ENCODE measurements at places on chromosomes 7 and 10.

DNA sequence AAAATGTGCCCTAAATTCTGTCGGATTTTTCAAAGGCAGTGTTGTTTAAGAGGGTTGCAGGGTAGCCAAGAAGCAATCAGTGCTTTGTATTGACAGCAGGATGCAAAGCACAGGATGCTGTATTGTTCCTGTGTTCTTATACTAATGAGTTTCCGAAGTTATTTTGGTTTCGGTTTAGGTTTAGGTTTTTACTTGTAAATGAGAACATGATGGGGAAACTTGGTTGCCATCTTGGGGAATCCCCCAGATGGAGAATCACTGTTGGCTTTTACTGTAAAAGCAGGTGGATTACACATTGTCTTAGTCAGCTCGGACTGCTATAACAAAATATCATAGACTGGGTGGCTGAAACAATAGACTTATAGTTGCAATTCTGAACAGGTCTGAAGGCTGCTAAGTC is 72.1 kb downstream of the INHBA start:
- DNase-seq = no peak

DNA sequence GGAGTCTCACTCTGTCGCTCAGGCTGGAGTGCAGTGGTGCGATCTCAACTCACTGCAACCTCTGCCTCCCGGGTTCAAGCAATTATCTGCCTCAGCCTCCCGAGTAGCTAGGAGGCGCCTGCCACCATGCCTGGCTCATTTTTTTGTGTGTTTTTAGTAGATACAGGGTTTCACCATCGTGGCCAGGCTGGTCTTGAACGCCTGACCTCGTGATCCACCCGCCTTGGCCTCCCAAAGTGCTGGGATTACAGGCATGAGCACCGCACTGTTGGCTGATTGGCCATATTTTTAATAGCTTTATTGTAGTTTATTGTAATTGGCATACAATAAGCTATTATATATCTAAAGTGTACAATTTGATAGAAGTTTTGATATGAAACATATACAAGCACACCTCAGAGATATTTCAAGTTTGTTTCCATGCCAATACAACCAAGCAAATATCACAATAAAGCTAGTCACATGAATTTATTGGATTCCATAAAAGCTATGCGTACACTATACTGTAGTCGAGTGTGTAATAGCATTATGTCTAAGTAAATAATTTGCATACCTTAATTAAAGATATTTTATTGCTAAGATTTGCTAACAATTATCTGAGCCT is 5.6 kb downstream of the PLEKHS1 start:
- DNase-seq = no peak

DNA sequence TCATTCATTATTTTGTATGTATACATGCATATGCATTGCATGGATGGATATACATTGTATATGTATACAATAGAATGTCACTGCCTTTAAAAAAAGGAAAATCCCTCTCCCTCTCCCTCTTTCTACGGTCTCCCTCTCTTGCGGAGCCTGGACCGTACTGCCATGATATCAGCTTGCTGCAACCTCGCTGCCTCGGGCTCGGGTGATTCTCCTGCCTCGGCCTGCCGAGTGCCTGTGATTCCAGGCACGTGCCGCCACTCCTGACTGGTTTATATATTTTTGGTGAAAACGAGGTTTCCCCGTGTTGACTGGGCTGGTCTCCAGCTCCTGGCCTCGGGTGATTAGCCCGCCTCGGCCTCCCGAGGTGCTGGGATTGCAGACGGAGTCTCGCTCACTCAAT is 24.4 kb downstream of the IPMK start:
- DNase-seq = no peak

- no peak for DNase-seq
Observed at GRCh38 chr10:123837756-123838155, 53.9 kb downstream of the CPXM2 start.

GRCh38 chr7:95598511-95598910 is 2.2 kb upstream of the PDK4 start:
- no peak for DNase-seq

DNA sequence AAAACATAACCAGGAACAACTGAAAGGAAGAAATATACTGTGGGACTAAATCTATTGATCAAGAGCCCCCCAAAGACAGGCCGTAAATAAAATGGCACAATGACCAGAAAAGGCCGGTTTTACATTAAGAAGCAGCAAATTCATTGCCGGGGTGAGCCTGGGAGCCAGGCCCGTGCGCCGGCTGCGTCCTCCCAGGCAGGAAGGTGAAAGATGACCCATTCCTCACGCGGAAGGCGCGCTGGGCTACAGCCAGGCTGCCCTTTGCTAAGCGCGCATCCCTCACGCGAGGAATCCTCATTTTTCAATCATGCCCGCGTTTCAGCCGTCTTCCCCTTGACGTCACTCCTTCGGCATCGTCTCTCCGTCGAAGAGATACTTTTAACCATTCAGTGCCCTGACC is 47.6 kb upstream of the MGMT start:
- no peak for DNase-seq

DNA sequence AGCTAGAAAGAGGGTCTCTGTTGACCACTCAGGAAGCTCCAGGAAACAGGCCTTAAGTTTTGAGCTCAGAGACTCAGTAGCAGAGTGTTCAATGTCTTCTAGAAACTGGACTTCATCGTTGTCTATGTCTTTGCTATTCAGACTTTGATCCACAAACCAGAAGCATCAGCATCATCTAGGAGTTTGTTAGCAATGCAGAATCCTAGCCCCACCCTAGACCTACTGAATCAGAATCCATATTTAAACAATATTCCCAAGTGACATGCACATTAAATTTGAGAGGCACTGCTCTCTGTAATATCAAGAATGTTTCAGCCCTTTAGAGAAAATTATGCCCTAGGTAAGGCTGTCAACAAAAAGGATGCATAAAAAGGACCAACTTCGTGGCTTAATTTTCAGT is 12.9 kb upstream of the OGDHL start:
- no peak for DNase-seq

GRCh38 chr7:105759670-105760550 is 116.5 kb downstream of the ATXN7L1 start:
- DNase-seq = no peak

DNA sequence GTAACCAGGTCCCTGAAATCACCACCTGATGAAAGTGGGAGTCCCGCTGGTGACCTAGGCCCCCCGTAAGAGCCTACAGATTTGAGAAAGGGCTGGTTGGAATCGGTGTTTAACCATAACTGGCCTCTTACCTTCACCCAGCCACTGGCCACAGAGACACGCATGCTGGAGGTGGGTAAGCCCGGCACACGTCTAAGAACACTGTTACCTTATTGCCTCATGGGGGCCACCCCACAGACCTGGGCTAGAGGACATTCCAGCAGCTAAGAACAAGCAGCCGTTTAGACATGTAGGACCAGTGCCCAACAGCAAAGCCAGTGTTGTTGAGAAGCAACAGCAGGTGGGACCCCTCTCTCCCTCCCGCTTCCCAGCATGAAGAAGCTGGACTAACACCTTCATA is 2.5 kb upstream of the GDF2 start:
- DNase-seq = no peak

- no peak for DNase-seq
Observed at GRCh38 chr7:5218564-5219360, 28.7 kb downstream of the WIPI2 start.

DNA sequence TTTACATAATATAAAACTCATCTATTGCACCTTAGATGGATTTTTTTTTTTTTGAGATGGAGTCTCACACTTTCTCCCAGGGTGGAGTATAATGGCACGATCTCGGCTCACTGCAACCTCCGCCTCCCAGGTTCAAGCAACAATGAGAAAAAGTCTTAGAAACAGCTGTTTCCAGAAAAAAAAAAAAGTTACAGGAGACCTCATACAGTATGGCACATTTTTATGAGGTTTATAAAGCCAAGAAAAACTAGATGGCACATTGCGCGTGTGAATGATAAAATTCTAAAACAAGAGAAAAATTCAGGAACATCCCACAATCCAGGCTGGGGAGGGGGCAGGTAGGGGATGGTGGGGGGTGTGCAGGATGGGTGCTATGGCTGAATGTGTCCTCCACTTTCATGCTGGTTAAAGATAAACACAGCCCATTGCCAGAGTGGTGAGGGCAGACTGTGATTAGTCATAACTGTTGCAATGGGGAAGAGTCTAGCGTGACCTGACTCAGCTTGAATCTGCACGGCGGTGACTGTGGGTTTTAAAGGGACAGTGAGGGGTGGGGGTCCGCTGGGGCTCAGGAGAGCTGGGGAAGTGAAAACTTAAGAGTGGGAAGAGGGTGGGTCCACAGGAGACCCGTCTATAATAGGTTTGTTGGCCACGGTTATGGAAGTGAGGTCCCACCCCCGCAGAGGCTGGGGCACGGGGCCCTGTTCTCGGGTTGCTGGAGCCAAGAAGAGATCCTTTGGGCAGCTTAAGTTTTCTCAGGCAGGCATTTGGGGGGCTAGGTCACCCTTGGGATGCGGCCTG is 11.9 kb upstream of the LRRC27 start:
- DNase-seq = peak; percentile 18

- no peak for DNase-seq
Observed at GRCh38 chr10:11322698-11323097, 288.8 kb downstream of the USP6NL start.

DNA sequence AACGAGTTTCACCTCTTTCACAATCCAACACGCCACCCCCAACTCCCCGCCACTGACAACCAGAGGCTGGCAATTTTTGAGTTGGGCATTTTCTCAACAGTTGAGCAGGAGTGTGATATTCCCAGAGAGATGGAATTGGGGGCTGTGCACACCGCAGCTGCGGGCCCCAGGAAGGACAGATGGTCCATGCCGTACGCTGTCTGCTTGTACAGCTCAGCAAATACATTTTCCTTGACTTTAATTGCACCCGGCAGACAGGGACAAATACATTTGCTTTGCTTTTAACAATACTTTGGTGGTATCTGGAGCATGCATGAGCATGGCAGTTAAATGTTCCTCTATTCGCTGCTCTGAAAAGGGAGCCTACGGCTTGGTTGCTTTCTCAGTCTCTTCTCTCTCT is 354.2 kb upstream of the DPP6 start:
- no peak for DNase-seq

- DNase-seq = peak; percentile 17
Observed at GRCh38 chr7:158957921-158958491, 101.6 kb downstream of the DYNC2I1 start.

GRCh38 chr7:101947899-101948298 is 130.5 kb downstream of the CUX1 start:
- DNase-seq = no peak

GRCh38 chr10:28592953-28593352 is 60.0 kb downstream of the WAC start:
- no peak for DNase-seq

DNA sequence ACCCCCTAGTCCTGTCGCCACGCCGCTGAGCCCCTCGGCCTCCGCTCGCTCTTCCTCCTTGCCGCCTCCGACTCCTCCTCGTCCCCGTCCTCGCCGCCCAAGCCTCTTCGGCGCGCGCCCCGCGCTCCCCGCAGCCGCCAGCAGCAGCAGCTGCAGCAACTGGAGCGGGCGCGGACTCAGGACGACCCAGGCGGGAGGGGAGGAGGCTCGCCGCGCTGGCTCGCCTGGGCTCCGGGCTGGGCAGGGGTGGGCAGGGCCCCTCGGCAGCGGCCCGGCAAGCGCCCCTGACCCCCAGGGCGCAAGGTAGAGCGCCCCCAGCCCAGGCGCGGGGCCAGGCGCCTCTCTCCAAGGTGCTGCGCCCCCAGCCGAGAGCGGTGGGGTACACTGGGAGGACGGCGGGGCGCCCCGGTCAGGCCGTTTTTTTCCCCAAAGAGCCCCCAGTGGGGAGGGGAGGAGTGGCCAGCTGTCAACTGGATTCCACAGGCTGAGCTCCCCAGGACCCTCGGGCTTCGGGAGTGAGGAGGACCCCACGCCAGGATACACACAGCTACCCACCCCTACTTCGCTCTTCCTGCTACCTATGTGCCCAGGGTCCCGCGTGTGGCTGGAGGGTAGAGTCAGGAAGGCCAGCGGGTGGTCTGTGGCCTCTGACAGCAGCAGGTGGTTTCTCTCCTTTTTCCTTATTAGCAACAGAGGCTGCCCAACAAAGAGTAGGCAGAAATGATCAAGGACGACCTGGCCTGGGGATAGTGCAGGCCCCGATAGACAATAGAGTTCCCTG is 903 bp upstream of the KCNMA1 start:
- no peak for DNase-seq

DNA sequence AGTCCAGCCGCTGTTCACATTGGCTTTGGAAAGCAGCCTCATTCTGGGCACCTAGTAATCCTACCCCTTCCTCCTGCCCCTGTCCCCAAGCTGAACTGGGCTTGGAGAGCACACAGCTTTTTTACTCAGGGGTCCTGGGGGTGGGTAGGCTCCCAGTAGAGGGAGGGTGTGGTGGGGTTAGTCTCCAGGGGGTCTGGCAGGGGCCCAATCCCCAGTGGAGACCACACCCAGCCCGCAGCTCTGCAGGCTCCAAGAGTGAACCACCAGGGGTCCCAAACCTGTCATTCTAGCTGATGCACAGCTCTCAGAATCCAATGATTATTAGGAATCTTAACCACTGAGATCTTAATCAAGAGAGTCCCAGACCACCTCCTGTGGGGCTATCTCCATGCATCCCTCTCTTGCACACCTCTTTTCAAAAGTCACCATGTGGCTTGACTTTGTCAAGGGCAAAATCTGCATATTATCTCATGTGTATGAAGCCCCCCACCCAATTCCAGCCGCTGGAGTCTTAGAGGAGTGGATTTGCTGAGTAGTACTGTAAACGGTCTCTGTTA is 2.7 kb downstream of the HOXA11 start:
- no peak for DNase-seq

All from stimulated activated CD4-positive, alpha-beta T cell treated with anti-CD3 and anti-CD28 coated beads, Interleukin-1b, Interleukin-23, amount 100 ng/mL, for 4 hours (primary cell).